NCI-H526 (cell line): ENCODE measurements at places on chromosomes 12 and 14.

DNA sequence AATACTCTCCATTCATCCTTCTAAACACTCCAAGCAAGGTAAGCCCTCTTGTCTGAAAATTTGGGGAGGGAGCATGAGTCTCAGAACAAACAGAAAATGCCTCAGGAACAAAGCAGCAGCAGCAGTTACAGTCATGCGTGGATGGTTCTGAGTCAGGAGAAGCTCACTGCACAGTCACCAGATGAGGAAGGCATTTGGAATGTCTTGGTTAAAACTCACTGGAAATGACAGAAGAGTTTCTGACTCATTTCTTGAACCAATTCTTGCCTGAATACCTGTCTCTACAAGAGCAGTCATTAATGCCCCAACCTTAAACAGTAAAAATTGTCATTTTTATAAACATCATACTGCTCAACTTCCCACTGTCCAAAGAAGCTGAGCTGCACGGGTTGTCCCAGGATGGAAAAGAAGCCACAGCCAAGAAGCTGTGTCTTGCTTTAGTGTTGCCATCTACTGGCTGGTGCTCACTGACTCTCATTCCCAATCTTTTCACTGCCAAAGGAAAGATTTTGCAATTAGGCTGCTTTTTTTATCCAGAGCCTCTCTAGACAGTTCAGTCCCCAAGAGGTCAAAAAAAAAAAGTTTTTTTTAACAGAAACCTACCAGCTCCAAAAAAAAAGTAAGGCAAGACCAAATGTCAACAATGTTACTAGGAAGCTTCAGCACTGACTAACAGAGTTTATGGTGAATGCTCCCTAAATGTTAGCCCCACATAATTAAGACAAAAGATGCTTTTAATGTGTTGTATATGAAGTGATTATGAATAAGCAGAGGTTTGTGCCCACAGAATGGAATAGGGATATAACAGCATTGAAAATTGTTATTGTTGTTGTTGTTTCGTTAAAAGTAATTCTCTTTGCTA lies 40.4 kb downstream of the KICS2 start:
- DNase-seq = peak; percentile 70

- DNase-seq = no peak
These were observed 138.9 kb downstream of the GPR65 start for GRCh38 chr14:88143810-88144209.

DNA sequence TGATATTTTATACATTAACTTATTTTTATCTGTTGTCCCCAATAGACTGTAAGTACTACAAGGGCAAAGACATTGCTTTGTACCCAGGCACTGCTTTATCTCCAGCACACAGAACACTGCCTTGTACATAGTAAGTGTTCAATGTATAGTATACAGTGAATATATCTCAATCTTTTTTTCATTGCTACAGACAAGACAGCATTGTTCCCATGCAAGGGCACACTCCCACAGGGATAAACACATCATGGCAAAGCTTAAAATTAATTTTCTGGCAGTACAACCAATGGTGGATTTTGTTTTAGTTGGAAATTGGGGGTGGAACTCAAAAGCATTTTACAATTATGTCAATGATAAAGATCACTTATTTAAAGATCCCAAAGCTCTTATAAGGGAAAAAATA lies 112.3 kb upstream of the EEA1 start:
- no peak for DNase-seq

- no peak for DNase-seq
These were observed 179.5 kb upstream of the PARP11 start for GRCh38 chr12:4052691-4053090.

DNA sequence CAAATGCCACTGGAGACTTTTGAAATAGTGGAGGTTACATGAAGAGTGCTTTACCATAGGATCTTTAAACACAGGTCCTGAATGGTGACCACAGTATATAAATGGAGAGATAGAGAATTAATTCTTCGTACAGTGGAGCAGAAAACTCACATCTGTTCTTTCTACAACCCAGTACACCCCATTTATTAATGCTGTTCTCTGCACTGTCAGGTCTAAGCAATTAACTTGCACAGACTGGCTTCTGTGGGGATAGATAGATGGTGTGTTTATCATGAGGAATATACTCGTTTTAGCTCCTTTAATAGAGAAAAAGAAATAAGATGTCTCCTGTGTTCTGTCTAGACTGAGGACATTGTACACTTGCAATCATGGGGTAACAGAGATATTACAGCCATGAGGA lies 494.3 kb downstream of the TRHDE start:
- no peak for DNase-seq

- DNase-seq = no peak
These were observed 116.5 kb downstream of the HMGA2 start for GRCh38 chr12:65940744-65941143.

DNA sequence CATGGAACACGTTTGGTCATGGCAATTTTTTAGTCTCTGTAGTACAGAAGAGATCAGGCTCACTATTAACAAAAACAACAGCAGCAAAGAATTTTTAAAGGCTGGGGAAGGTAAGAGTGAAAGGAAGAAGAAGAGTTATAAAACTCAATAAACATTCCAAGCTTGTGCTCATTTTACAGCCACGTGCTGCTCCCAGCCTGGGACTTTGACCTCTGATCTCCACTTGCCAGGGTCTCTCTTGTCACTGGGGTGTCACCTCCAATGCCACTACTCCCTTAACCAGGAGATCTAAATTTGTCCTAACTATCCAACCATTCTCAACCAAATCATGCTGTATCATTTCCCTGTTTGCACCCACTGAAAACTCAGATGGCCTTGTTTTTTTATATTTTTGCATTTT lies 605.1 kb downstream of the VRK1 start:
- DNase-seq = no peak

DNA sequence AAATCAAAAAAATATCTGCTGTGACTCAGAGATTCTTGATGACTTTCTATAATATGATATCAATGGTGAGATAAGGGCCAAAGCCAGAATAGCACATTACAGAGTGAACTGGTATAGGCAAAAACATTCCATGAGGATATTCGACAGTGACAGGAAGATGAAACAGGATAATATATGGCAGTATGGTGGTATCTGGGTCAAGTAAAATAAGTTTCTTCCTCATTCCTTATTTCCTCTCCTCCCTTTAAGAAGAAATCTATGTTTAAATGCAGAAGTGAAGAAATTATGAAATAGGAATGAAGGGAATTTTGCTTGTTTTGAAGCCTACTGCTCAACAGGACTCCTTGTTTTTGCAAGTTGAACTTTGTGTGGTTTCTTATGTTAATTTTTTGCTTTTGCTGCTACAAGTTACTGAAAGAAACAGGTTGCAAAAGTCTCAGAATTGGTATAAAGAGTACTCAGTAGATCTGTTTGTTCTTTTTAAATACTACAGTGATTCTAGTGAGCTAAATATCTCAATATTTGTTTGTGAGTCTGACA lies 7.0 kb downstream of the ACSS3 start:
- DNase-seq = no peak

- DNase-seq = peak; percentile 81
These were observed 74.3 kb downstream of the TRHDE start for GRCh38 chr12:72346363-72346944.

DNA sequence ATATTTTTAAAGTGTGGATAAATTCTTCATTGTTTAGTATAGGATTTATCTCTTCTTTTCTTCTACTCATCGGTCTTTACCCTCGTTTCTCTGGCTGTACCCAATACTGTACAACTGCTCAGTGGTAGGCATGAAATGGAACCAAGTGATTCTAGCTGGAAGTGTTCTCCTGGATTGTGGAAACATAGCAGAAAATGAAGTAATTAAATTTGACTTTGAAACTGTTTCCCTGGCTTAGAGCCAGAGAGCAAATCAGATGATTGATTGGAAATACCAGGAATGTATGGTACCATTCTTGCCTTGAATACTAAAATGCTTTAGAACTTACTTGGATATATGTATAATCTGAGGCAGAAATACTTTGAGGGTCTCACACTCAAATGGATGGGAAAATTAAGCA lies 292.3 kb downstream of the ERC1 start:
- DNase-seq = no peak

DNA sequence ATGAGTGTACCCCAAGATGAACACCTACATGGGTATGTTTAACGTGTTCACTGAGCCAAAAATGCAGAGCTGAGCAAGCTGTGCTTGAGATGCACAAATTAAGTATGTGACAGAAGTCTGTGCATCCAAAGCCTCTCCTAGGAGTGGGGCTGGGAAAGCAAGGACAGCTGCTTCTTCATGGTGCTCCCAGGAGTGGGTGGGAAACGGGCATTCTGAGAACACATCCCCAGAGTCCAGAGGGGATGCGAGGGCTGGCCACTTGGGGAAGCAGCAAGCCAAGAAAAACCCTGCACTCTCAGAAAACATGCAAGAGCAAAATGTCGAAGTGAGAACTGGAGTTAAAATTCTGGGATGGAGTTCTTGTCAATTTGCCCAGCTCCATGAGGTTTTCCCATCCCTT lies 414.3 kb downstream of the BCAT1 start:
- DNase-seq = no peak

DNA sequence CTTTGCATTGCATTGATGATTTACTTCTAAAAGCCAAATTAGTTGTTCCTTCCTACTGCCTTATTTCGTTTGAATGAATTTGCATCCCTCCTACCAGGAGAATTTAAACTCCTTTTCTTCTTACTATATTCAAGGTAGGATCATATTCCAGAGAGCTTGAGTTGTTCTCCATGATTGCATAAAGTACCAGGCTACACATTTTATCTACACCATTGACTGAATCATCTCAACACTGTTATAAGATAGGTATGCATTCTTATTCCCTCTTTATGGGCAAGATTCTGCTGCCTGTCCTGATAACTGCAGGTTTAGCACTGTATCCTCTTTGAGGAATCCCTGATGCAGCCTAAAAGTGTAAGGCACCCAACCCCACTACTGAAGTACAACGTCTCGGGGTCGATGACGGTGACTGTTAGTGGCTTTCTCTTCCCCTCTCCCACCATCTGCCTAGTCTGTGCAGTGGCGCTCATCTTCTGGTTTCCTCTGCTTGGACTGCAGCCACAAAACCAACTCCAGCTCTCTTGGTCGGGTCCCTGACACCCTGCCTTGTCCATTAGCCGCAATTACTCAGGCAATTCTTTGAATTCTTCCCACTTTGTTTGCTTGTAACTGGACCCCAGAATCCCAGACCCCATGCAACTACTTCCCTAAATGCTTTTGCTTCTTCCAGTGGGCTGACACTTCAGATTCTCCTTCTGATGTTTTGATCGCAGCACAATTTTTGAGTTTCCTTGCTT lies 44.4 kb upstream of the STXBP6 start:
- DNase-seq = no peak

- no peak for DNase-seq
These were observed 579.4 kb downstream of the ALG10 start for GRCh38 chr12:34601689-34602088.

- no peak for DNase-seq
These were observed 90.4 kb upstream of the TMCC3 start for GRCh38 chr12:94740601-94741362.

GRCh38 chr14:90728951-90729350 lies 87.3 kb downstream of the TTC7B start:
- no peak for DNase-seq

- DNase-seq = no peak
These were observed 136.7 kb upstream of the EGLN3 start for GRCh38 chr14:34087571-34087970.

GRCh38 chr12:122730215-122731014 lies at the start of gene HCAR1:
Gene HCAR1 (minus strand): TSS chr12:122730844. CDS start chr12:122730339, 505 bp downstream.
- DNase-seq = peak; percentile 46

DNA sequence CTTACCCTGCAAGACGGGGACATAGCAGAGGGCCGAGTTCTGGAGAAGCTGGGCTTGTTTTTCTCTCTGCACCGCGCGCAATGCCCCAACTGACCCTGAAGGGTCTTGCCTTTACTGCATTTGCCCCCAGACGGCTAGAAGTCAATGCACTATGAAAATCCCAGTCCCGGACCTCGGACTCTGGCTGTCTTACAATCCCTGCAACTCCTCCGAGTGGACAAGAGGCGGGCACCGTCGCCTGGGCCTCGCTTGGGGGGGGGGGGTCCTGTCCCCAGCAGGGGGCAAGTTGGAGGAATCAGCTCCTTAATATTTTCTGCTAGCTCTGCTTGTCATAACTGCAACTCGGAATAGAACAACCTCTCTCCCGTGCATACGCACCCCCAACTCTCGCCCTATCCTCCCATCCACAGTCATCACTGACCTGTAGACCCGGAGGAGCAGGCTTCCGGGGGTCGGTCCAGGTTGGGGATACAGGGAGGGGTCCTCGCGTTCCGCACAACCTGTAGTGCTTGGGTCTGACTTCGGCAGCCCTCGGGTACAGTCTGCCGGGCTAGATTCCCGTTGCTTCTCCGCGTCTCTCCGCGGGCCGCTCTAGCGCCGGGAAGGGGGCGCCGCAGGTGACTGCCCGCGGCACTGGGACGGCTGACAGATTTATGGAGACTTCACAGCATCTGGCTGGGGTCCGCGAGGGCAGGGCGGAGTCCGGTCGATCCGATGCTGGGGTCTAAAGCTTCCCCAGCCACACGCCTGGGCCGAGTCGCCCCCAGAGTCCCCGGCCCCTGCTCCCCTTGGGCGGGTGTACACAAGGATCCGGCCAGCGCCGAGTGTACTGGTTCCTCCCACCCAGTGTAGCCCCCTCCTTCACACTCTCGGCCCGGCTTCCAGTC lies 3.3 kb upstream of the PAX9 start:
- DNase-seq = no peak

DNA sequence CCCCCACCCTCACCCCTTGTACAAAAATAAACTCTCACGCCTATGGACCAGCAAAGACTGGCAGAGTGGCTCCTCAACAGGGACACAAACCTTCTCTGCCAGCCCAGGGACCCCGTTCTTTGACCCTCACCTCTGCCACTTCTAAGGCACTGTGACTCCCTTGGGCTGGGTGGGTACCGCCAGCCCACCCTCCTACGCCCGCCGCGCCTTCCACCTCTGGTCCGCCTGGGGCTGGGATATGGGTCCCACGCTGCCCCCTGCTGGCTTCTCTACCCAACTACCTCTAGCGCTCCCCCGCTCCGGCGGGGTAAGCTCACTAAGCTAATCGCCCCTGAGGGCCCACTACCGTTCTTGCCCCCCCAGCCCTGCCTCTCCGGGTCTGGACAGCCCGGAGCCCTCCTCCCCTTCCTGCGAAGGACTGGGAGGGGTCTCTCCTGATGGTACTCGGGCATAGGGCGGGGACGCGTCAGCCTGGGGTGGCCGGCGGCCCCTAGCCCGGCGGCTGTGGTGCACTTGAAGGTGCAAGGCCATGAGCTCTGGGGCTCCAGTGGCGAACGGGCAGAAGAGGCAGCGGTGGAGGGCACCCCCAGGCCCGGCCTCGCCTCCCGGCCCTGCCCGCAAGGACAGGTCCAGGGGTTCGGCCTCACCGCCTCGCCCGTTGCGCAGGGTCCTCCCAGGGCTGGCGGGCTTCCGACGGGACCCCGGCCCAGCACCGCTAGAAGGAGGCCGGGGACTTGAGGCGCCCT lies 8.1 kb downstream of the ZNF219 start:
- DNase-seq = no peak

GRCh38 chr12:26556916-26557315 lies 276.1 kb downstream of the ITPR2 start:
- DNase-seq = no peak

- DNase-seq = peak; percentile 17
These were observed 14.5 kb downstream of the FBXL14 start for GRCh38 chr12:1579651-1580435.
